Uterus (tissue), 4 donors: ENCODE measurements at places on chromosomes 1 and 21. TPM values are rescaled to one million over a fixed set of nuclear protein-coding genes. Genes with fewer than 3 reads are reported as not detected.

C2CD4D gene
- total RNA-seq = not detected

CDCA8 gene
- 5.9 TPM for total RNA-seq

GRHL3 gene
- not detected for total RNA-seq

ECM1 gene
- total RNA-seq = 6.6 TPM

SLAMF7 gene
- total RNA-seq = 1.6 TPM

C1orf210 gene
- 0.62 TPM for total RNA-seq

SPRR2E gene
- total RNA-seq = not detected

REN gene
- total RNA-seq = 9.4 TPM

LRRC3 gene
- under 0.01 TPM for total RNA-seq

- no peak for DNase-seq
These were observed 11.6 kb downstream of the SCAF4 start for GRCh38 chr21:31720330-31720729.

DNA sequence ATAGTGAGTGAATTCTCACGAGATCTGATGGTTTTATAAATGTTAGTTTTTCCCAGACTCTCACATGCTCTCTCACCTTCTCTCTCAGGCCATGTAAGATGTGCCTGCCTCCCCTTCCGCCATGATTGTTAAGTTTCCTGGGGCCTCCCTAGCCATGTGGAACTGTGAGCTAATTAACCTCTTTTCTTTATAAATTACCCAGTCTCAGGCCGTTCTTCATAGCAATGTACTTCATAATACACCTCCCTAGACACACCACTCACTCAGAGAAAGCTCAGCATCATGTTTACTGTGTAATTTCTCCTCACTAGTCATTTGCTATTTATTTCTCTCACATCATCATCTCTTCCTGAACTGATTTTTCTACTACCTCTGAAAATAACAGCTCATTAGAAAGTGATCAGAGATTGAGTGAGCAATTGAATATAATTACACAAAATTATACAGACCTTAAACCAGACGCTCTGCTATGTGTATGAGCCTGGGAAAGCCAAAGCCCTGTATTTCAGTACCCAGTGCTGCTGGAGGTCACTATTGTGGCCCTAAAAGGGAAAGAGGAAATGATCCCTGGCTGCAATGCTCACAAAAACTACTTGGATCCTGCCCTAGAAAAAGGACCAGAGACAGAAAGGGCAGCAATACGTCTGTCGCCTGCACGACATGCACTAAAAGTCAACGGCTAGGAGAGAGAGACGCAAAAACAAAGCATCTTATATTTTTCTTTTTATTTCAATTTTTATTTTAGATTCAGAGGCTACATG is 284.5 kb downstream of the DSCAM start:
- DNase-seq = no peak

DNA sequence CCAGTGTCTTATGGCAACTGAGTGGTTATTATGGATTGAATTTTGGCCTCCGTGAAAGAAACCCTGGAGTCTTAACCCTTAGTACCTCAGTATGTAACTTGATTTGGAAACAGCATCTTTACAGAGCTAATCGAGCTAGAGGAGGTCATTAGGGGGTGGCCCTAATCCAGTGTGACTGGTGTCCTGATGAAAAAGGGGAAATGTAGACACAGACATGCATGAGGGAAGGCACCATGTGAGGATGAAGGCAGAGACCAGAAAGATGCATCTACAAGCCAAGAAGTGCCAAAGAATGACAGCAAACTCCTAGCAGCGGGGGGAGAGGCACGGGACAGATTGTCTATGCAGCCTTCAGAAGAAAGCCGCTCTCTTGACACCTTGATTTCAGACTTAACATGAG is 14.7 kb downstream of the DOP1B start:
- no peak for DNase-seq

GRCh38 chr1:30300669-30301068 is 422.7 kb downstream of the MATN1 start:
- DNase-seq = no peak

DNA sequence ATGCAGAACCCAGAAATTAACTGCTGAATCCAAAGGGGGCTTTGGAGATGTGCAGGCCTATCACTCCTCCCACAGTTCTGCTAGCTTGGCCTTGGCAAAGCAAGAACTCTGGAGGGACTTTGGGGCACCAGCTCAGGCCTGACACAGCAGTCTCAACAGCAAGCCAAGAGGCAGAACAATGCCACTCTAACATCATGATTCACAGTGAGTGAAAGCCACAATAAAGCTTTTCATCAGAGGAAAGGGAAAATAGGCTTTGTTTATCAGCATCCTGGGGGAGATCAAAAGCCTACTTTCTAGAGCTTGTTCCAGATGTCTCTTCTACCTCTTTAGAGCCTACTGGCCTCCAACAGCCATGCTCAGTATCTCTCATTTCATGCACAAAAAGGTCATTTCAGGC is 283.4 kb downstream of the KCNH1 start:
- DNase-seq = no peak

GRCh38 chr1:54408147-54409066 is 2.2 kb upstream of the SSBP3 start:
- DNase-seq = peak; percentile 73

DNA sequence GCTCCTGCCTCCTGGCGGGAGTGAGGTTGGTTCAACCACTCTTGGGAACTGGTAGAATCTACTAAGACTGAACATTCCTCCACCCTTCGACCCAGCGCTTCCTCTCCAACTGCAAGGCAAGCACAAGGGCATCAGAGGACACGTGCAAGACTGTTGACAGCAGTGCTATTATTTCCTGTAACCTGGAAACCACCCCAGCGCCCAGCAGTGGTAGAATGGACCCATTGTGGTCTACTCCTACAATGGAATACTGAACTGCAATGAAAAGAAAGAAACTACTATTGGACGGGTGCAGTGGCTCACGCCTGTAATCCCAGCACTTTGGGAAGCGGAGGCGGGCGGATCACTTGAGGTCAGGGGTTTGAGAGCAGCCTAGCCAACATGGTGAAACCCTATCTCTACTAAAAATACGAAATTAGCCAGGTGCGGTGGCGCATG is 33.0 kb upstream of the TARDBP start:
- no peak for DNase-seq

- DNase-seq = no peak
These were observed 68.4 kb downstream of the EPHB2 start for GRCh38 chr1:22778862-22779520.

DNA sequence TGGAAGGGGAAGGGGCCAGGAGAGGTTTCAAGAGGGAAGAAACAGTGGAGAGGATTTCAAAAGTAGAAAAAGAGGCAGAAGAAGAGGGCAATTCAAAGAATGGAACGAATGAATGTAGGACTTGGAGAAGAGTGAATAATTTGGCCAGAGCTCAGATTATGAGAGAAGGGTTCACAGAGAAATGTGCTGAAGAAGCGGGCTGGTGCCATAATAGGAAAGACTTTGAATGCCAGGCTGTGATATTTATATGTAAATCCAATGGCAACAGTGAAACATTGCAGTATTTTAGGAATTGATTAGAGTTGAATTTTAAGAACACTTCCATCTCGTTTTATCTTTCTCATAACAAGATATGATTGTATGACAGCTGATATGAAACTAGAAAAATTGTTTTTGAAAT is 36.0 kb upstream of the ANGPTL7 start:
- no peak for DNase-seq

- DNase-seq = no peak
These were observed 2.2 kb downstream of the GADD45A start for GRCh38 chr1:67687198-67687545.

GRCh38 chr1:32112806-32113375 is 5.0 kb downstream of the KPNA6 start:
- no peak for DNase-seq

DNA sequence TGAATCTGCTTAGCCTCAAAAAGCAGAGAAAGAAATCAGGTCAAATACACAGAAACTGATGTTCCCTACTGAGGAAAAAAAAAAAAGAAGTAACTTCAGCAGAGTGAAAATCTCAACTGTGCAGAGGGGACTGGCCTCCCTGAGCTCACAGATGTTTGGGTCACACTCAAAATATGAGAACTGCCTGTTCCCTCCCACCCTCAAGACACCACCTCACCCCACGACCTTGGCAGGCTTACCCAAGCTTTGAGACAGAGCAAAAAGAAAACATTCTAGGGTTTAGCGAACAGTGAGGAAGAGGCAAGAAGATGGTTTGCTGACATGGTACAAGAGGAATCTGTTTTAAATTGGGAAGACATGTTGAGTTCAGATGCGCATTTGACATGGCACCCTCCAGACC is 48.8 kb downstream of the NID1 start:
- DNase-seq = peak; percentile 85

- no peak for DNase-seq
These were observed 23.5 kb downstream of the RSPH1 start for GRCh38 chr21:42472521-42472920.

DNA sequence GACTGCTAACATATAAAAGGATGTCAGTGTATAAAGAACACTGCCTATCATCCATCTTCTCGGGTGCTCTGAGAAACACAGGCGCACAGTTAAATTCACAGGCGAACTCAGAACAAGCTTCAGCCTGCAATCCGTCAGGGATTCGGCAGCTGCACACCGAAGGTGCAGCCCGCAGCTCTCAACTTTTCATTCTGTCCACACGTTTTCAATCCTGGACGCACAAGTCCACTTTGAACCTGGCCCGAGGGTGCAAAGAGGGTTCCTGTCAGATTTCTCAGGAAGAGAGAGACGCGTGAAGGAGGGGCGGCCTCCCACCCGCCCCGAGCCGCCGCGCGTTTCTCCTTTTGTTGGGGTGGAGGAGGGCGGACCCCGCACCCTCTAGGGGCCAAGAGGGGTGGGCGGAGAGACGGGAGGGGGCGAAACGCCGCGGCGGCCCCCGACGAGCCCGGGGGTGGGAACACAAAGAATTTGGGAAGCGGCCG is 724 bp downstream of the DOCK7 start:
- peak; percentile 18 for DNase-seq

DNA sequence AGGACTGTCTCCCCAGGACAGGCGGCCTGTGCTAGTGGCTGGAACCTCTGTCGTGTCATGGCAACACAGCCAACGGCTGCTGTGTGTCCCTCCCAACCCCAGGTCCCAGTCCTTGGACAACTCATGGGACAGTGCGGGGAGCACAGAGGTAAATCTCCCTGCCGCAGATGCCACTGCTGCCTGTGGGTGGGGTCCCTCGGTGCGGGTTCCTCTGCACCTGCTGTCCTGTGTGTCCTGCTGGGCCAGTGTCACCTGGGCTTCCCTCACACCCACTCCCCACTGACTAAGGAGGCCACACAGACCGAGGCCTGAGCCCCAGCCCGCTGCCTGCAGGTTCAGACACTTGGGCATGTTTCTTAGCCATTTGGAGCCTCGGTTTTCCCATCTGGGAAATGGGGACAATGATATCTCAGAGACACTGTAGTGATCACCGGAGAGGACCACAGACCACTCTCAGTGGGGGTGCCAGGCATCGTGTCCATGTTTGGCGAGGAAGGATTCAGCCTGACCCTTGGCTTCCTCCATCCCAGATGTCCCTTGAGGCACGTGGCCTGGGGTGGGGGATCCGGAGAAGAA is 96.5 kb downstream of the SIK1 start:
- no peak for DNase-seq

GRCh38 chr21:42652527-42653230 is 742 bp upstream of the PDE9A start:
- peak; percentile 53 for DNase-seq

GRCh38 chr1:160277987-160278386 is 6.9 kb downstream of the PEX19 start:
- no peak for DNase-seq

DNA sequence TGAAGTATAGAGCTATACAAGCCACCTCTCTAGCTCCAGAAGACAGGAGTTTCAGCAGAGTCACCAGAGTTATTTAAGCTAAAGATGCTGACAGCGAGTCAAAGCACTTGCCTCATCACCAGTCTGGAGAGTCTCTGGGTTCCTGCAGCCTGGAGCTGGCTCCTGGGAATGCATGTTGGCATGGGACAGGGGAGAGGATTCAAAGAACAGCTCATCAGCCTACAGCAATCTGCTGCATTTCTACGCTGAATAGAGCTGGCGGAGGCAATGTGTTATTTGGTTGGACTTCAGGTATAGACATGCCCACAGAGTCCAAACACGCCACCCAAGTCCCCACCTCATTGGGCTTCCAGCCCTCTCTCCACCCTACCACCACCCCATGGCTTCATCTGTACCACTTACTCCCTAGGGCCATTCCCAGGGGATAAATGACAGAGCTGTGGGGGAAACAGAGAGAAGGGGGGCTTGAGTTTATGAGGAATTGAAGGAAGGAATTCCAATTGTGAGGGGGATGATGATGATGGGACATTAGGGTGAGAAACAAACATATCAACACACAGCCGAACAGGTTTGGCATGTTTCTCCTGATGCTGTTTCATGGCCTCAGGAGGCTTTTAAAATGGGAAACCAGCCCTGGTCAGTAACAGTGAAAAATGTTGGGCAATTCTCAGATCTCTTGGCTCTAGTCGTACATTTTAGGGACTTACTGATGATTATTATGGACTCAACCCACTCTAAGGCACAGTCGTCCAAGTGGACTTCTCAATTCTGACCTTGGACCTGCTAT is 58.4 kb downstream of the PLEKHA6 start:
- no peak for DNase-seq

- DNase-seq = no peak
These were observed 36.8 kb upstream of the DIRAS3 start for GRCh38 chr1:68087184-68087583.

DNA sequence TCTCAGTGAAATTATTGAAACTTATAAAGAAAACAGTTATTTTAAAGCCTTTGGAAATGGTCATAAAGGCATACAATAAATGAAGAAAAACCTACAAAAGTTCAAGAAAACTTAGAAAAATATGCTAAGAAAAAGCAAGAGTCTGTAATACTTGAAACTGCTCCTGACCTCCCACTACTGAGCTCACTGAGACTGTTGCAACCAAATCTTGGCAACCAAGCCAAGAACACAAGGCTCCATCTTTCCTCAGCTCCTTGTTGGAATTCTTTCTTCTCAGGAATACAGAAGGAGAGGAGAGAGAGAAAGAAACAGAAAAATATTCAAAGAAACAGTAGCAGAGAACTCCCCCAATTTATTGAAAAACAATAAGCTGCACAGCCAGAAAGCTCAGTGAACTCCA is 160.5 kb downstream of the RASAL2 start:
- DNase-seq = no peak

GRCh38 chr1:30762930-30763650 is 5.5 kb upstream of the LAPTM5 start:
- no peak for DNase-seq
